ENCODE measurements at places on chromosomes 16 and 17.

DNA sequence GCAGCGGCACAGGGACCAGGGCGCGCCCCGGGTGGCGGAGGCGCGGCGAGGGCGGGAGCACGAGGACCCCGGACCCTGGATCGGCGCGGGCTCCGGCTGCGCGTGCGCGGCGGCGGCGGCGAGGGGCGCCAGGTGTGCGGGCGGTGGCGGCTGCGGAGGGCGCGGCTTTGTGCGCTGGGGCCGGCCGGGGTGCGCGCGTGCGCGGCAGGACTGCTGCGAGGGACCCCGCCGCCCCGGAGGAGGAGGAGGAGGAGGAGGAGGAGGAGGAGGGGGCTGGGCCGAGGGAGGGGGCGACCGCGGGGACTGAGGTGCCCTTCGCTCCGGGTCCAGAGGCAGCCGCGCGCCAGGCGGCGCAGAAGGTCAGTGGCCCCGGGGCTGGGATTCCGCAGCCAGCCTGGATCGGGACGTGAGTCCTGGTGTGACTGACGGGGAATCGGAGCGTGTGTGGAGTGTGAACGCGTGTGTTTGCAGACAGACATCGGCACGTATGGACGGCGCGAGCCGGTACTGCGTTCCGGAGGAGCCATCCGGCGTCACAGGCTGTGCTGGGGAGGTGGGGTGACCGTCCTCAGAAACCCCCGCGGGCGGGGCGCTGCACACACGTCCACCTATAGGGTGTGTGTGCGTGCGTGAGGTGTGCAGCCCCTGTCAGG, 19.5 kb upstream of the RAP1GAP2 start:
- peak; percentile 67 for DNase-seq

DNA sequence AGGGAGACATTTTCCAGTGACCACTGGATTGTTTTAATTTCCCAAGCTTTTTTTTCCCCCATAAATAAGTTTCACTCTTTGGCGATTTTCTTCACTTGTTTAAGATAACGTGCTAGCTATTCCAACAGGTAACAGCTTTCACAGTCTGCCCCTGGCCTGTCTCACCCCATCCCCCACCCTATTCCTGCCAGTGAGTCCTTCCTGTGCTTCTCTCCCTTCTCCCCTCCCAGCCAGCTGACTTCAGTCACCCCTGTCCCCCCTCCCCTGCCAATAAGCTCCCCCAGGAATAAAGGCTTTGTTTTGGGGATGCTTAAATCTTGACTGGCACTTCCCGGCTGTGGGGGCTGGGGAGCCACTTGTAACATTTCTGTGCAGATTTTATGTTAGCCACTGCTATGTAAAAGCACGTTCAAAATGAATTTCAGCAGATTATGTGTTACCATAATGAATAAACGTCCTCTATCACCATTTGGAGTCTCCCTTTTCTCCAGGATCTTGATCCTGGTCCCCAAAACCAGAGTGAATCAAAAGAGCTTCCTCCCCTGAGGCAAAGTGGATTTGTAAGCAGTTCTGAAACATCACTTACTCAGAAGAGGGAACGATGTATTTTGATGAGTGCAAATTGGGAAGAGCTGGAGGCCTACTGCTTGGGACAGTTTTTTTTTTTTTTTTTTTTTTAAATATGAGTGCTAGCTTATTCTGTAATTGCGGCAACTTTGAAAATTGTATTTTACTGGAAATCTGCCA, 58.2 kb downstream of the IGF2BP1 start:
- no peak for DNase-seq

DNA sequence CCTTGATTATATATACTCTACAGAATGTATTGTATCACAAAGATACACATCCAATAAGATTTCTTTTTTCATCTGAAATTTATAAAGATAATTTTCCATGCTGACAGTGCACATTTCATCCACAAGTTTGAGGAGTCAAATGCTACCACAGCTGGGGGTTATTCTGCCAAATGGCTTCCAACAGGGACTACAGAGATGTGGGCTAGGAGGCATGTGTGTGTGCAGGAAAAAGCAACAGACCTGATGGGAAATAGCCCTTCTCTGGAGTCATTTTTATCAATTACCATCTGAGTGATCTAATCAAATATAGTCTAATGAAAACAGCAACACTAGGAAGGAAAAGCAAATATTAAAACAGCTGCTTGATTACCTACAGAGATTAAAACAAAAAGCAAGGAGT, 290.5 kb downstream of the CEP112 start:
- DNase-seq: peak; percentile 94

DNA sequence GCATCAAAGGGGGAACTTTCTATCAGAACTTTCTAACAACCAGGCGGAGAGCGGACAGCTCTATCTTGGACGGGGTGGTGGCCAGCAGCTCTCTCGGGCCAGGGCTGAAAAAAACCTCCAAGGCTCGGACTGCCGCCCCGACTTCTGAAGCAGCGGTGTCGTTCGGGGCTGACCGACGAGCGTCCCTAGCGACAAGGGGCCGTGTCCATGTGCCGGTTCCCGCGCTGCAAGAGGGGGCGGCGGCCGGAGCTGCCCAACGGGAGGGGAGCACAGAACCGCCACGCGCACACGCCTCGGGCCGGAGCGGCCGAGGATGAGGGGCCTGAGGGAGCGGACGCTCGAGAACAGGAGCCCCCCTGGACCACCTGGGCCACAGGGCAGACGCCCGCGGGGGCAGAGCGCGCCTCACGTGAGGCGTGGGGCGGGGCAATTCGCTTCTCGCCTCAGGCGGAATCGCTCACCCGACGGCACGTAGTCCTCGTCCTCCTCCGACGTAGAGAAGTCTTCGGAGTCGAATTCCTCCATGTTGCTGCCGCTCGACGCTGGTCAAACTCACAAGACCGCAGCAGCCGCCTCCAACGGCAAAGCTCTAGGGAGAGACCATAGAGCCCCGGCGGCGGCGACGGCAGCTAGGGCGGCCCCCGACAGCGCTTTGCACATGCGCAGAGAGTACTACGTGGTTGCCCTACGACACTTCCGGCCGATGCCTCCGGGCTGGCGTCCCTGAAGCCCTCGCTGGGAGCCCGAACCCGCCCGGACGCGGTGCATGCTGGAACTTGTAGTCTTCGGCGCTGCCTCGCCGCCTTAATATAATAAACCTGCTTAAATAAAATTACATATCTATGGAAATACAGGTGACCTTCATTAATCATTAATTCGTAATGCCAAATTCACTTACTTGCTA, at the start of gene CFDP1:
TSS of gene CFDP1 (minus strand) at position 676 of the 904 bp plus-strand sequence. CDS start at position 525, 151 bp downstream.
- peak; percentile 89 for DNase-seq

DNA sequence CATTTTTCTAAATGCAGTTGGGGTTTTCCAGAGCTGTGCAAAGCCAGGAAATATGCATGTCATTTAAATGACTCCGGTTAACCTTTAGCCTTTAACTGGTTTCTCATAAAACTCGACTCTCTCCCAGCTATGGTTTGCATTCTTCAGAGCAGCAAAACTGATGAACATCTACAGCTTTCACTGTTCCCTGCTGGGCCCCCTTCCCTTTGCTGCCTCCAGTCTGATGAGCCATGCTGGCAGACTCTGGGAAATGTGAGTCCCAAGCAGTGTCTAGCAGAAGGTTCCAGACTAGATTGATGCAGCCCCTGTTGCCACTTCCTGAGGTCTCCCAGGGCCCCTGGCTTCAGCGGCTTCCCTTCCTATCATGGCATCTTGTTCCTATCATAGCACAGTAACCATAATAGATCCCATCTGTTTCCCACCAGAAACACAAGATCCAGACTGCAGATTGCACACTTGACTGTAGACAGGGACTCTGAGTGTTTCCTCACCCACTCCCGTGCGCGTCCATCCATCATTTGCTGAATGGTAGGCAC, 135.4 kb downstream of the CLEC16A start:
- no peak for DNase-seq

- no peak for DNase-seq
These were observed 17.7 kb downstream of the TBX4 start for GRCh38 chr17:61469949-61470348.

GRCh38 chr17:40553694-40554534, 11.4 kb downstream of the CCR7 start:
- DNase-seq: peak; percentile 27

DNA sequence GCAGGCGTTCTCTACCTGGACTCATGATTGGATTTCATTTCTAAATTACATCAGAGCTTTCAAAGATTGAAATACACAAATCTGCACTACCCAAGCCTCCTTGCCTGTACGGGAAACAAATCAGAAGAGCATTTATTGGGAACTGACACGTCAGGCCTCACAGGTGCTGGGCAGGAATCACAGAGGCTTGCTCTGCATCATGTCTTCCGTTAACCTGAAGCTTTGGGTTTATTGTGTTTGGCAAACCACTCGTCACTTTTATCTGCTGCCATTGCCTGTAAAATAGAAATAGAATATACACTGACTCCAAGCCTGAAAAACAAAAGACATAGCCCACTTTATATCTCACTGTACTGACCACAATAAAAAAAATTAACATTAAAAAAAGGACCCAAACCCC, 7.9 kb upstream of the GEMIN4 start:
- DNase-seq: no peak

GRCh38 chr17:16988749-16989229, 16.9 kb upstream of the TNFRSF13B start:
- no peak for DNase-seq

DNA sequence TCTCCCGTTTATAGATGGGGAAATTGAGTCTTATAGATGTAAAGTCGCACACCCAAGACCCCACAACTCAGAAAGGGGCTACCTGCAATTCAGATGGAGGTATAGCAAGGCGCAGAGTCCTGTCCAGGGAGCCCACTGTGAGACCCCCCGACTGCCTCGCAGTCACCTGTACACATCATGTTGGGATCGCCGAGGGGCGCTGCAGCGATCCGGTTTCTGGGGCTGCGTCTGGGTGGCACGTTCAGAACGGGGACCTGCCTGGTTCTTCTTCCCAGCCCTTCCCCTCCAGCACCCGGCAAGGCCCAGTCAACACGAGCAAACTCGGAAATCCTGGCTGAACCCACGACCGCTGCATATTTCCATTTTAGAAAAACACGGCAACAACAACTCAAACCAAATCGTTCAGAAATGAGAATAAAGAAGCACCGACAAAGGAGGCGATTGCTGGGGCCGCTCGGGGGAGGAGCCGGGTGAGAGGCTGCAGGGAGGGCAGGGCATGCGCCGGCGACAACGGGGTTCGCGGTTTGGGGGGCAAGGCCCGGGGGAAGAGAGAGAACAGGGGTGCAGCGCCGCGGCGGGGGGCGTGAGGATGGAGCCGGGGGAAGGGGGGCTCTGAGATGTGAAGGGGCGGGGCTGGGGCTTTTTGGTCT, 643 bp downstream of the HSDL1 start:
- DNase-seq: no peak

DNA sequence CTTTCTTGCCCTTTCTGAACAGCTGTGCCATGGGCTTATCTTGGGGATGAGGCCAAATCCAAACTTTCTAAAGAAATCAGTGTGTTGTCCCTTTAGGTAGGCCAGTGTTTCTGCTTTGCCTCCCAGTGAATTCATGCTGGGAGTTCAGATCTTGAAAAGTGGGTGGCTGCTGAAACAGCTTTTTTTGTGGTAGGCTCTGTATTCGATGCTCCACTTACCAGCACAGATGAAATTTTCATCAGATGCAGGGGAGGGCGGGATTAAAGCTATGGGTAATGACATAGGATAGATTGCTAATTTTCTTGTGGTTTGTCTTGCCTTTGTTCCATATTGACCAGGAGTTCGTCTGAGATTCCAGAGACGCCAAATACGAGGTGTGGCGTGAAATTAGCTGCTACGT, 2.8 kb downstream of the SOCS7 start:
- no peak for DNase-seq

- DNase-seq: no peak
These were observed 72.0 kb upstream of the KSR1 start for GRCh38 chr17:27384261-27384701.

GRCh38 chr17:34981538-34982241, 1.4 kb downstream of the LIG3 start:
- DNase-seq: peak; percentile 32

DNA sequence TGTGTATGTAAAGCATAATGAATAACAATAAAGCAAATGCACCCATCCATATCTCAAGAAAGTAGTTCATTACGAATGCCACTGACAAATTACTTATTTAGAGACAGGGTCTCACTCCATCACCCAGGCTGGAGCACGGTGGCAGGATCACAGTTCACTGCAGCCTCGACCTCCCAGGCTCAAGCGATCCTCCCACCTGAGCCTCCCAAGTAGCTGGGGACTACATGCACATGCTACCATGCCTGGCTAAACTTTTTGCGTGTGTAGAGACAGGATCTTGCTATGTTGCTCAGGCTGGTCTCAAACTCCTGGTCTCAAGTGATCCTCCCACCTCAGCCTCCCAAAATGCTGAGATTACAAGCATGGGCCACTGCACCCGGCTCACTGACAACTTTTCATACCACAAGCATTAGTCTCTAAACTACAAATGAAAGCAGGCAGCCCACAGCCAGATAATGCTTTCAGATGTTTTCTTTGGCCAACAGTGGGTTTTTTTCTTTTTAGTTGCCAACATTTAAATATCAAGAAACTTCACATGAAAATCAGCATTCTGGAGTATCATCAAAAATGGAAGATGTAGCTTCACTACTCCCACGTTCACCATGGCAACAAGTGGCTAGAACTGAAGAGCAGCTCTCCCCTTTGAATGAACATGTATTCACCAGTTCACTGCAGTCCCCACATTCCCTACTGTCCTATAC, 7.7 kb downstream of the ARHGAP17 start:
- no peak for DNase-seq

DNA sequence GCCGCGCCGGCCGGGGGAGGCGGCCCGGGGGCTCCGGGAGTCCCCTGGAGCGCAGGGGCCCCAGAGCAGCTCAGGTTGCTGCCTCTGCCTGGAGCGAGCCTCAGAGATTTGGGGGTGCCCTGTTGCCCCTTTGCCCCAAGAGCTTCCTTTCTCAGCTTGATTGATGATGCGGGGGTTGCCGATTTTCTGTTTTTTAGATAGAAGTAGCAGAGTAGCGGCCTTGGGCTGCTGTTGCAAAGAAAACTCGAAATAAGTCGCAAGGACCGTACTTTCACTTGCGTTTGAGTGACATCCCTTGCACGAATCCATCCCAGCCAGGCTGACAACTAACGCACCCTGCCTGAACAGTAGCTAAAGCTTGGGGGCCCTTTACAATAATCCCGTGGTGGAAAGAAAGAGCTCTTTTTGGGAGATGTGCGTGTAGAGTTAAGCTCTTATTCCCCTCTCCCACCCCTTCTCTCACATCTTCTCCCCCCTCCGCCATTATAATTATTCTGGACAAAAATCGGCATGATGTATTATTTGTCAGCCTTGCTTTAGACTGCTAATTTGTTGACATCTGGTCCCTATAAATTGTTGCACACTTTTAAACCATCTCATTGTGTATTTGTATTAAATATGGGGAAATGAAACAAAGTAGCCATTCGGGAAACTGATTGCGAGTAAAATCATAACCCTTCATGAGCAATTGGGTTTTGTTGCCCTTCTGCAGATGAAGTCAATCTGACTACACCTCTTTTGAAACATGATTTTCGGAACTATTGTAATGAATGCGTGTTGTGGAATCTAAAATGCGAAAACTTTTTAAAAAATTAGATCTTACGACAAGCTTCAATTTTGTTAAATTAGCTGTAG, 873 bp downstream of the USP10 start:
- DNase-seq: no peak

- peak; percentile 94 for DNase-seq
These were observed 4.5 kb upstream of the SGCA start for GRCh38 chr17:50161023-50161910.

DNA sequence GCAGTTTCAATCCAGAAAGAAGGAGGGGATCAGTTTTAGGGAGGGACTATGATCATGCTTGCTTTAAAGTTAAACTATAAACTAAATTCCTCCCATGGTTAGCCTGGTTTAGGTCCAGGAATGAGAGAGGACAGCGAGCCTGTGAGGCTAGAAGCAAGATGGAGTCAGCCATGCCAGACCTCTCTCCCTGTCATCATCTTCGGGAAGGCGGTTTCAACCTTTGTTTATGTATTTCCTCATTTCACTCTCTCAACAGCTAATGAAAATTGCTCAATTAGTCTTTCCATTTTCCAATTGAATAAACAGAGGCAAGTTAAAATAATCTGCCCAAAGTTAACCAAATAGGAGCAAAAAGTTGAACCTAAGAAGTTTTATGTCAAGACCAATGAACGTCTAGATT, 201.5 kb downstream of the KCNJ2 start:
- DNase-seq: no peak

Data from NCI-H2081 (cell line).